ENCODE measurements at places on chromosomes 7 and 10.
A peak's percentile ranks its signal among the peaks of the same experiment; 100 is the strongest.

DNA sequence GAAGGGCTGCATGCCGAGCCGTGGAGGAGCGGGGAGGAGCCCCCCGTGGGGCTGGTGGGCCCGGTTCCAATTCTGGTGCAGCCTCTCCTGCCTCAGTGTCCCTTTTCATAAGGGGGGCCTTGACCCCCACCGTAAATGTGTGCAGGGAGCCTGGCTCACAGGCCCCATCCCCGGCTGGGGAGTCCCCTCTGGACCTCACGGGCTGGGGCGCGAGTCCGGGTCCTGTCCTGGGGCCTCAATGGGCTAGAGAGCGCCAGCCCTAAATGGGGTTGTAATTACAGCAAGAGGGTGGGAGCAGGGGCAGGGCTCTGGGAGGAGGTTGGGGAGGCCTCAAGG lies 203.0 kb downstream of the ELFN1 start:
- DNase-seq, result no peak

GRCh38 chr7:34709771-34710170 lies 51.8 kb downstream of the NPSR1 start:
- no peak for DNase-seq

DNA sequence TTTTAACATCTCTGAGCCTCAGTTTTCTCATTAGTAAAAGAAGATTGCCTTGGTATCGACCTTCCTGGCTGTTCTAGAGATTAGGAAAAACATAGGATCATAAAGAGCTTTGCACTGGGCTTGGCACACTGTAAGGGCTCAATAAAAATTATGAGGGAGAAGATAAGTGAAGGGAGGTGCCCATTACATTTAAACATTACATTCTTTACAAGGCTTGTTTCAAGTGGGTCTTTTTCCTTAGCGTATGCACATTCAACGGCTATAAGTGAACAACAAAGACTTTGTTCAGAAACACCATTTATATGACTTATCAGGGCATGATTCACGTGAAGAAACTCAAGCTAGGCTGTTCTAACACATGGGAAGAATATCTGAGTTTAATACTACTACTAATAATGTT lies 351.9 kb upstream of the NPVF start:
- DNase-seq, result no peak

DNA sequence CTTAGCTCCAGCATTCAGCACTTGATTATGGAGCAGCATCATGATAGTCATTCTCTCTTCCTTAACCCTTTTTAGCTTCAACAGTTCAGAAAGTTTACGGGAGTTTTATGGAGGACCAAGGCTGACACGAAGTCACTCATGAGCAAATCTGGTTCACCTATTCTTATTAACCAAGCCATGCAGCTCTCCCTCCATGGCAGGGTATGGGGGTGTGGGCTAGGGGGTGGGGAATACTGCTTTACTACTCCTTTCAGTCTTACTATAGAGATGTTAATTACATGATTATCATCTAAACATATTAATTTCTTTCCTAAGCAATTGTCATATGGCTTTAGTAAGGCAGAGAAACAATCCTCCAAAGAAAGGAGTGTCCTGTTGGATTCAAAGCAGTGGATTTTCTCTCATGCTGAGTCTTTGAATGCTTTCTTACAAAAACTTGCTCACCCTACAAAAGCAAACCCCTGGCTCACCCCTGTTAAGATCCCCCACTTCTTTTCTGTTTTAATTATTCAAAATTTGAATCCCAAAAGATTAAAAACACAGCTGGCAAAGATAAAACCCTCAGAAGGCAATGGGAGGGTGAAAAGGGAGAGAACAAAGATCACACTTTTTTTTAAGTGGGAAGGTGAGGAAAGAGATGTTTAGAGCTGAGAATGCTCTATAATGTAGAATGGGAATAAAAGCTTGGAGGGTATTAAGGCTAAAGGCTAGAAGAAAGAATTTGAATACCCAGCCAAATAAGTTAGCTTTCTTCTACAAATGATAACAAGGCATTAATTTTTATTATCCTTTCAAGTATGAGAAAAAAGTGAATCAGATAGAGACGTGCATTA lies 46.4 kb upstream of the SEMA3E start:
- no peak for DNase-seq

- DNase-seq, result peak; percentile 64
Measured at GRCh38 chr7:100965723-100966541, 3.4 kb upstream of the MUC12 start.

DNA sequence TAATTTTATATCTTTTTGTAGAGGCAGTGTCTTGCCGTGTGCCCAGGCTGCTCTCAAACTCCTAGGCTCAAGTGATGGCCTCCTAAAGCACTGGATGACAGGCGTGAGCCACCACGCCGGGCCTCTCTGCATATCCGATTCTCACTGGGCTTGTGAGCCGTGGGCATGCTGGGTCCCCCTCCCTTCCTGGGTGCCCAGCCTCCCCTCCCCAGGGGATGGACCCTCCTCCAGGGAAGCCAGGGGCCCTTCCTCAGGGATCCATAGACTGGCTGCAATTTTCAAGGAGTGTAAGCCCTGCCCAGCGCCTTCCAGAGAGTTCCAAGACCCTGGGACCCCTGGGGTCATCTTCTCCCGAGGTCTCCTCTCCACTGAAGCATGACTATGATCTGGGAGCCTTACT lies 23.7 kb upstream of the ELFN1 start:
- DNase-seq, result no peak

GRCh38 chr10:130220251-130221185 lies 84.3 kb downstream of the GLRX3 start:
- DNase-seq, result no peak

DNA sequence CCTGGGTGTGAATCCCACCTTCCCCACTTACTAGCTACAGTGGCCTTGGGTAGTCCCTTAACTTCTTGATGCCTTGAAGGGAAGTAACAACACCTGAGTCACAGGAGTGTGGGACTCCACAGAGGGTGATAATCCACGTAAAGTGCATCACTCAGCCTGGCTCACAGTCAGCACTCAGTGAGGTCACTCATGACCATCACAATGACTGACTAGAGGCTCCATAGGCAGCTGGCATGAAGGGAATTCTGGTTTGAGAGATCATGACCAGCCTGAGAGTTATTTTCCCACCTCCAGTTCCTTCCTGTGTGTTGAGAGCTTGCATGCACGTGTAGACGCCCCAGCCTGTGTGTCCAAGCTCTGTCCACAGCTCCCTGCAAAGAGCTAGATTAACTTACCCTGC lies 34.8 kb downstream of the NEUROG3 start:
- no peak for DNase-seq

DNA sequence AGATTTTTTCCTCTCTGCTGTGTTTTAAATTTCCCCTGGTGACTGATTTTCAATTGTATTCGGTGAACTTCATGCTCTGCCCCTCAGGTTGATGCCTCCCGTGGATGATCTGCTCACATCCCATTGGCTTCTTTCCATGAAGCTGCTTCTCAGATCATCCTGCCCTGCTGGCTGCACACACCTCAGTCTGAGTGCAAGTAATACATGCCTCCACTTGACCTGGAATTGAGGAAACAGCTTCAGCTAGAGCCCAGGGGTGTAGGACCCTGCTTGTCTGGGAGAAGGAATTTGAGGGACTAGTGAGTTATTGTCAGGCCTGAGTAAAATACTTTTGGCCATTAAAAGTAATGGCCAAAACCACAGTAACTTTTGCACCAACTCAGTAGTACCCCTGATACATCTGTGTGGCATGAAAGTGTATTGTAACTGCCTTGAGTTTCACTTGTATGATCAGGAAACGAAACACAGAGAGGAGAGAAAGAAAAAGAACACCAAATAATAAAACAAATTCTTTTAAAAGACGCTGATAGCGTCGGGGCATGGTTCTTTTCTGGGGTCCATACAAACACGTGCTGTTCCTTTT lies 49.4 kb downstream of the SPAM1 start:
- no peak for DNase-seq

DNA sequence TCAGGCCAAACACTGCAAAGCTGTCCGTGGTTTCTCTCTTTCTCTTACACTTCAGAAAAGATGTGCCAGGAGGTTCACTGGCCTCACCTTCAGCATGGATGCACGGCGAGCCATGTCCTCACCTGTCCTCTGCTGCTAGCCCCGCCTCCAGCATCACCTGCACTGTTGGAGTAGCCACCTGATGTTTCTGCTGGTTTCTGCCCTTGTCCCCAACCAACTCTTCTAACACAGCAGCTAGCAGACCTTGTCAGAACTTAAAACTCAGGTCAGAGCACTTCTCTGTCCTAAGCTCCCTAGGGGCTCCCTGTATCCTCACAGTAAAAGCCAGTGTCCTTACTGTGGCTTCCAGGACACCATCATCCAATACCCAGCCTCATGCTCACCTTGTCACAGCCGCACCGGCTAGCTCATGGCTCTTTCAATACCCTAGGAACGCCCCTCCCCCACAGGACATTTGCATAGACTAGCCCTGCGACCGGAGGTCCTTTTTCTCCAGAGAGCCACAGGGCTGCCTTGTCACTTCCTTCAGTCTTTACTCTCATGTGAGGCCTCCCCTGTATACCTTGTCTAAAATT lies 15.2 kb downstream of the PALD1 start:
- no peak for DNase-seq

GRCh38 chr10:58305821-58306220 lies 29.0 kb upstream of the UBE2D1 start:
- no peak for DNase-seq

- no peak for DNase-seq
Measured at GRCh38 chr7:127904670-127904985, 126.6 kb downstream of the LRRC4 start.

GRCh38 chr7:23072922-23073321 lies 32.7 kb upstream of the KLHL7 start:
- no peak for DNase-seq

DNA sequence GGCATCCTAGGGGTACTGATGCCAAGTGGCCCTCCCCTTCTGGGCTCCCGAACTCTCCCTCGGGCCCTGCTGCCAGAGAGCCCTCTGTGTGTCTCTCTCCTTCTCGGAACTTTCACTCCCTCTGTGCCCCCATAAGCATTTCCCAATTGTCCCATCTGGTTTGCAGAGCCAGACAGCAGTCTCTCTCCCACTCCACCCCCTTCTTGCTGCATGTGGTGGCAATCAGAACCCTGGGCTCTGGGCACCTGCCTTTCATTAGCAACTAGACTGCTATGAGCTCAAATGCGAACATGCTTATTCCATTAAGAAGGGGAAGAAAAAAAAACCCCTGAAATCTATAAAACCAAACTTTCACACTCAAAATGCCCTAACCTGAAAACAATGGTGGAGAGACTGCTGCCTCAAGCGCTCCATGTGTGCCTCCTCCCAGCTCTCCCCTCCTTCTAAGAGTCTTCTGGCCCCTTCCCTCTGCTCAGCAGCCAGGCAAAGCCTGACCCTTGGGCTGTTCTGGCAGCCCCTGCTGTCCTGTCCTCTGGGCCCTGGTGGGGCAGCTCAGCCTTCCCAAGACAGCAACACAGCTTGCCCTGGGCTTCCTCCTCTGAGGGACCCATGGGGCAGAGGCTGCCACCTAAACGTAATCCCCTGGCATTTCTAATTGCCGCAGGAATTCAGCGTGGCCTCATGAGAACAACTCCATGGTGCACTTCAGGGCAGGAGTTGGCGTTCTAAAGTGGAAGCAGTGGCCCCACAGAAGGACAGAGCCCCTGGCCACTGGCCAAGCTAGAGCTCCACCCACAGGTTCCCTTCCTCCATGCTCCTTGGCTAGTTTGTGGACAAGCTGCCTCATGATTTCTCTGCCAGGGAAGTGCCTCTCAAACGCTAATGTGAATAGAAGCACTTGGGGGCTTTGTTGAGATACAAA lies 415.4 kb downstream of the PLXNA4 start:
- DNase-seq, result no peak

DNA sequence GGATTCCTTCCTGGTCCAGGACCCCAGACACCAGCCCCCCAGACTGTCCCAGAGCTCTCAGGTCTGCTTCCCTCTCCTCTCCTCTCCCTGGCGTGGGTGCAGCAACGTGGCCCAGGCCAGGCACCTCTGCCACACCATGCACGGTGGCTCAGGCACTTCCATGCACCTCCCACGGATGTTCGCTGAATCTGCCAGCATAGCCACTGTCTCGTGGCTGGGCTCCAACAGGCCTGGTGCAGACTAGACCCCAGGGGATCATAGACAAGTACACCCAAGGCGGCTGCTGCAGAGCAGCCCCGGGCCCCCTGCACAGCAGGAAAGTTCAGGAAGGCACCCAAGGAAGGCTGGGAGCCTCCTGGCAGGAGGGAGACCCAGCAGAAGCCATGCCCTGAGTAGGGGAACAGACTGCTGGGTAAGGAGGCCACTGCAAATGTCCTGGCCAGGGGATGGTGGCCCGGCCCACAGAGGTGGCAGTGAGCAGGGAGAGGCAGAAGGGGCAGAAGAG lies 4.4 kb downstream of the RASGEF1A start:
- no peak for DNase-seq

GRCh38 chr10:71084818-71085126 lies 127.6 kb upstream of the UNC5B start:
- DNase-seq, result no peak

GRCh38 chr10:7441403-7442147 lies 30.7 kb upstream of the SFMBT2 start:
- DNase-seq, result no peak

DNA sequence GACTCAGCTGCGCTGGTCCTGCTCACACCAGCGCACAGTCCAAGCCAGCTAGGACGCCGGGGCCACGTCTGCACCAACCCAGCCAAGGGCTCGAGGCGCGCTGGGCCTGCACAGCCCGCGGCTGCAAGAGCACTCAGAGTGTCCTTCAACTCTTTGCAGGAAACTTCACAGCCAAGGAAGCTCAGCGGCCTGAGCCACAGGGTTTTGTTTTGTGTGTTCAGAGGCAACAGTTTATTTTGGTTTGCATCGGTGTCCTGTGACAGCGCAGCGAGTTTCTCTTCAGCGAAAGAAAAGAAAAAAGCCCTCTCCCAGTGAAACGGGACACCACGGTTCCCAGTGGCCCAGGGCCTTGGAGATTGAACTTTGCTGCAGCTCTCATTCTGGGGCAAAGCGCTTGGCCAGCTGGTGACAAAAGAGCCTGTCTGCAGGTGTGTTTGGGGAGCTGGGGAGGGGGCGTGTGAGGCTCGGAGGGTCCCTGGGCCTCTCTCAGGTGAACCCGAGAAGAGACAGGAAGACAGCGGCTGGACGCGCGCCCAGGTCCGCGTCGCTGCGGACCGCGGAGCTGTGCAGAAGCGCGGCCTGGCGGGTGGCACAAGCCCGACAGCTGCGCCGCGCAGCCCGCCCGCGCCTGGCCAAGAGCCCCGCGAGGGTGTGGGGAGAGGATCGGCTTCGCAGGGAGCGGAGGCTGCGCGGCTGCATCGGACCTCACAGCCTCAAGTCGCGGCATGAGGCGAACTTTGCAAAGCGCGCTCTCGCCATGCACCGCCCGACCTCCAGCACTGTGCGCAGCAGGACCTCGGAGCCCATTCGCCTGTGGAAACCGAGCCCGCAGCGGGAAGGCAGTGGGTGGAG lies 922 bp downstream of the CXCL12 start:
- no peak for DNase-seq

Data from CD4-positive, alpha-beta T cell treated with Interleukin-2 at 100 ng/mL for 4 hours (primary cell).